ENCODE measurements at places on chromosomes 11 and 22. TPM values are rescaled to one million over a fixed set of nuclear protein-coding genes. Genes with fewer than 3 reads are reported as not detected.

DNA sequence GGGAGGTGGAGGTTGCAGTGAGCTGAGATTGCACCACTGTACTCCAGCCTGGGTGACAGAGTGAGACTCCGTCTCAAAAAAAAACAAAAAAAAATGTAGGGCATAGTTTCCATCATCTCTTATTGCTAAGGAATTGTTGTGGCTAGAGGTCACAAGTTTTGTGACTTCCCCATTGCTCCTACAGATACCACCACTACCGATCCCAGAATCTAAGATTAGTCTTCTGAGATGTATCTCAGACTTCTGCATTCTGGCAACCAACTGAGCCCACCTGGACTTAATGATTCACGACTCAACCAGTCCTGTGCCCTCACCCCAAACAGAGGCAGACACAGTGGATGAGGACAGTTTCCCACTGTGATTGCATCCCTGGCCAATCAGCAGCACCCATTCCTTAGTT lies 148.9 kb downstream of the NECTIN1 start:
- H3K27ac ChIP-seq, result no peak overlapping the region
- DNase-seq, result no peak
- peaks cover 4% of the 10 kb centered on the region for H3K4me1 ChIP-seq
- no peaks in the 10 kb centered on the region for H3K36me3 ChIP-seq

GRCh38 chr11:121550247-121551030 lies 97.7 kb upstream of the SORL1-AS1 start:
- H3K4me1 ChIP-seq, result peaks cover 61% of the 10 kb centered on the region
- H3K36me3 ChIP-seq, result peaks cover 63% of the 10 kb centered on the region
- no peak overlapping the region for H3K4me3 ChIP-seq
- no peak for DNase-seq
- peak overlapping the region; percentile 48 for H3K27ac ChIP-seq
- no peaks in the 10 kb centered on the region for H3K27me3 ChIP-seq

- no peaks in the 10 kb centered on the region for H3K4me1 ChIP-seq
- no peak overlapping the region for H3K4me3 ChIP-seq
- H3K36me3 ChIP-seq, result no peaks in the 10 kb centered on the region
- DNase-seq, result no peak
- peaks cover 2% of the 10 kb centered on the region for H3K27me3 ChIP-seq
These were observed 399.7 kb downstream of the BRD1 start for GRCh38 chr22:49427941-49428340.

DNA sequence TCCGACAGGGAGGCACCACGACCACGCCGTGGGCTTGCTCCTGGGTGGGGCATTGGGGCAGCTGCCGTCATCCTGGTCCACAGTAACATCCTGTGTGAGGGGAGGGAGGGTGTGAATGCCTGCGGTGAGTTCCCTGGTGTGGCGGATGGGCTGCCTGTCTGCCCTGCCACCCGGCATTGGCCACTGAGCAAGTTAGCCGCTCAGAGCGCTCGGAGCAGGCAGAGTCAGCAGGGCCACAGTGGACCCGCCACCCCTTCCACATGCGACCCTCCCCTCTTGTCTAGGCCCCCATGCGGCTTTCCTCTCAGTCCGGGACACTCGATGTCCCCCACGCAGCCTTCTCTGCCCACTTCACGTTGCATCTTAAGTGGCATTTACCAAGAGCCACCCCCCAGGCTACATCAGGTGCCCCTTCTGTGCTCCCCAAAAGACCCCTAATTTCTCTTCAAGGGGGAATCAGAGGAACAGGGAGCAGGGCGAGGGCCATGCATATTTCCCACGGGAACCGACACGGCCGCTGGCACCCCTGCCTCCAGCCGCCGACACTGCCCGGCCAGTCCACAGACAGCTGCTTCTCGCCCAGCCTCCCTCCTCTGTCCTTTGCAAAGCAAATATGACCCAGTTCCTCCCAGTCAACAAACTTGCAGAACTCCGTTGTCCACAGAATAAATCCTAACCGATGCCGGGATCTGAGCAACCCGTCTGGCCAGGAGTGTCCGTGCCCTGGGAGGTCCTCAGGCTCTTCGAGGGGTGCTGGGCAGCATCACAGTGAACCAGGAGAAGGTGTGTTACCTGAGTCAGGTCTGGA lies 1482.1 kb downstream of the TBC1D22A start:
- no peaks in the 10 kb centered on the region for H3K36me3 ChIP-seq
- DNase-seq, result peak; percentile 60
- H3K27ac ChIP-seq, result peak overlapping the region; percentile 91
- peaks cover 73% of the 10 kb centered on the region for H3K4me1 ChIP-seq
- H3K4me3 ChIP-seq, result peak overlapping the region; percentile 85
- H3K27me3 ChIP-seq, result peaks cover 34% of the 10 kb centered on the region

RNF121 gene
- polyA plus RNA-seq, result 13.4 TPM

WT1 gene
- not detected for polyA plus RNA-seq

DNA sequence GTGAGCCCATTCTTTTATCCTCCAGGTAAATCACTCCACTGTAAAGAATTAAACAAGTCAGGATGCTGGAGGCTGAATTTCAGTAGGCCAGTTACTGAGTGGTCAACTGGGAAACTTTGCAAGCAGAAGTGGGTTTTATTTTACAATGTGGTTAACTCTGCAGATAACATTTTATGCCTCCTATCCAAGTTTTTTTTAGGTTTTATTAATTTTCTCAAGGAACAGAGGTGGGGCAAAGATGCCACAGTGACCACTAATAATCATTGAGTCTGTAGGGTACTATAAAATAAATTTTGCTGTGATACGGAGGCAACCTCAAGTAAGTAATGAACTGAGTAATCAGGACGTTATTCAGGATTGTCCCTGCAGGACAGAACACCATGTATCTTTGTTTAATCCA lies 599.9 kb downstream of the METTL15 start:
- H3K36me3 ChIP-seq, result no peaks in the 10 kb centered on the region
- no peaks in the 10 kb centered on the region for H3K27me3 ChIP-seq
- no peaks in the 10 kb centered on the region for H3K4me1 ChIP-seq
- DNase-seq, result no peak

DNA sequence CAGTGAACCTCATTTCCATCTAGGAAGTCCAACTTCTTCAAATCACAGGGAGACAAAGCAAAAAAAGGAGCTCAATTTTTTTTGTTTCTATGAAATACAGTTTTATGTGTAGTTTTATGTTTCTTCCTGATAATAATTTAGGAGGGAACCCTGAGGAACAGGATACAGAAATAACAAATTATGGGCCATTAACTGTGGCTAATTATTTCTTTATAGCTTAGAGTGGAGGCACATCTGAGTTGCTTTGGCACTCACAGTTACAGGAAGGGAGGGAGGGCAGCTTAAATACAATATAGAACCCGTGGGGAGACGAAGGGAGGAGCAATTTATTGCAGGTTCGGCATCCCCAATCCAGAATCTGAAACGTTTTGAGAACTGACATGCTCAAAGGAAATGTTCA lies 37.1 kb upstream of the HORMAD2 start:
- H3K4me3 ChIP-seq, result no peak overlapping the region
- H3K27me3 ChIP-seq, result peaks cover 6% of the 10 kb centered on the region
- H3K27ac ChIP-seq, result no peak overlapping the region
- H3K36me3 ChIP-seq, result no peaks in the 10 kb centered on the region

DNA sequence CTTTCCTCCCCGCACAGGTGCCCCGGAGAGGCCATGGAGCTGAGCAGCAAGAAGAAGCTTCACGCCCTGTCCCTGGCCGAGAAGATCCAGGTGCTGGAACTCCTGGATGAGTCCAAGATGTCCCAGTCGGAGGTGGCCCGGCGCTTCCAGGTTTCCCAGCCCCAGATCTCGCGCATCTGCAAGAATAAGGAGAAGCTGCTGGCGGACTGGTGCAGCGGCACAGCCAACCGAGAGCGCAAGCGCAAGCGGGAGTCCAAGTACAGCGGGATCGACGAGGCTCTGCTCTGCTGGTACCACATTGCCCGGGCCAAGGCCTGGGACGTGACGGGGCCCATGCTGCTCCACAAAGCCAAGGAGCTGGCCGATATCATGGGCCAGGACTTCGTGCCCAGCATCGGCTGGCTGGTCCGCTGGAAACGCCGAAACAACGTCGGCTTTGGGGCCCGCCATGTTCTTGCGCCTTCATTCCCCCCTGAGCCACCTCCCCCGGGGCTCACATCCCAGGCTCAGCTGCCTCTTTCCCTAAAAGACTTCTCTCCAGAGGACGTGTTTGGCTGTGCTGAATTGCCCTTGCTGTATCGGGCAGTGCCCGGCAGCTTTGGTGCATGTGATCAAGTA lies 1.3 kb downstream of the TIGD3 start:
- no peak for DNase-seq
- peak overlapping the region; percentile 87 for H3K4me3 ChIP-seq
- H3K4me1 ChIP-seq, result peaks cover 23% of the 10 kb centered on the region

LRP4 gene
- not detected for polyA plus RNA-seq

KCNK4 gene
- polyA plus RNA-seq, result not detected

GRCh38 chr11:2794968-2795322 lies 90.6 kb downstream of the CDKN1C start:
- H3K4me1 ChIP-seq, result peaks cover 5% of the 10 kb centered on the region
- no peak overlapping the region for H3K27ac ChIP-seq
- H3K4me3 ChIP-seq, result no peak overlapping the region
- DNase-seq, result no peak
- no peaks in the 10 kb centered on the region for H3K36me3 ChIP-seq

DNA sequence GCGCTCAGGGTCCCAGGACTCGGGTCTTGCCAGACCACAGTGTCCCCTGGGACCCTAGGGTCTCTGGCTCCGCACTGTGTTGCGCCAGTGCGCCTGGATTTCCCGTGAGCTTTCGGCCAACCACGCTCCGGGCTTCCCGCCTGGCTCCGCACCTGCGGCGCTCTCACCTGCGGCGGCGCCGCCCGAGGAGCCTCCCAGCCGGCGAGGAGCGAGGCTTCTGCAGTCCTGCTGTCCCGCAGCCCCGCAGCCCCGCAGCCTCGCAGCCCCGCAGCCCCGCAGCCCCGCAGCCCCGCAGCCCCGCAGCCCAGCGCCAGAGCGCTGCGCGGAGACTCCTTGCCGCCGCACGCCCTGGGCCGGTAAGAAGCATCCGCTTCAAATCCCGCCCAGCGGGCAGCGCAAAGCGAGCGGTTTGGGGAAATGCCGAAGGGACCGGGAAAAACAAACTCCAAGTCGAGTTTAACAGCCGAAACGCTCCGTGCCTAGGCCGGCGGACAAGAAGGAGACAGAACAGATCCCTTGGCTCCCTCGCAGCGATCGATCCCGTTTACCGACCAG lies 939 bp downstream of the ALX4 start:
- peaks cover 49% of the 10 kb centered on the region for H3K27me3 ChIP-seq
- H3K4me3 ChIP-seq, result peak overlapping the region; percentile 26
- peaks cover 3% of the 10 kb centered on the region for H3K36me3 ChIP-seq
- no peak overlapping the region for H3K27ac ChIP-seq
- no peak for DNase-seq
- H3K4me1 ChIP-seq, result peaks cover 28% of the 10 kb centered on the region

DNA sequence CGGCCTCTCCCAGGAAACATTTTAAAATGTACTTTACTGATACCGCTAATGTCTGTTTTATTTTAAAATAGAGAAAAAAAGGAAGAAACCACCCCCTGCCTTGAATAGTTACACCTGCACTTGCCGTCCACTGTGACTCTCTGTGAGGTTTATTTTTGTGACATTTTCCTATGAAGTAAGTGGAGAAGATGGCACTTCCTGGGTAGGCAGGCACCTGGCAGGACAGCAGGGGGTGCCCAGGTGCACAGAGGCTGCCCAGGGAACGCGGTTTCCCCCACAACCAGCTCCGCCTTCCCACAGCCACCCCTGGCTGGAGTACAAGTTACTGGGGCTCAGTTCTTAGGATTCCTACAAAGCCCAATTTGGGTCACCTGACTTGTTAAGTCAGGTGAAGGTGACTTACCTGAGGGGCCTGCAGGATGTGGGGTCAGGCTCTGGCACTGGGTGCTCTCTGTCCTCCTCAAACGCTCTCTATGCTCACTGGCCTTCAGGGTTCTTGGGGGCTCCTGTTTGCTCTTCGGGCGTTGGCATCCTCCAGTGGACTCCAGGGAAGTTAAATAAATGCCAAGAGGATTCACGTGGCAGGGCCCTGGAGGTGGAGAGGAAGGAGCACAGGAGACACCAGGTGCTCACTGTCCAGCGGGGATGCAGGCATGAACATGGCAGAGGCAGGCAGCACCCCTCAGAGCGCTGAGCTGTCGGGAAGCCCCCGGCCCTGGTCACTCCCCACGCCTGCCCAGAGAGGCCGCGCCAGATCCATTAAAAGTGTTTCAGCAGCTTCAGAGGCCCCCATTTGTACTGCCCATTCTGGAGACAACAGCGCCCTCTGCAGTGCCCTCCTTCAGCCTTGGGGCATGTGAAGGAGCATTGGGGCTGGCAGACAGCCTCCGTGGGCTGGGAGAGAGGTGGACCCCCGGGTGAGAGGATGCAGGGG lies 1021.2 kb downstream of the TBC1D22A start:
- no peak overlapping the region for H3K4me3 ChIP-seq
- DNase-seq, result no peak
- H3K4me1 ChIP-seq, result no peaks in the 10 kb centered on the region
- no peaks in the 10 kb centered on the region for H3K36me3 ChIP-seq
- H3K27ac ChIP-seq, result no peak overlapping the region
- peaks cover 4% of the 10 kb centered on the region for H3K27me3 ChIP-seq

YPEL4 gene
- polyA plus RNA-seq, result not detected

SYT13 gene
- polyA plus RNA-seq, result not detected

DNA sequence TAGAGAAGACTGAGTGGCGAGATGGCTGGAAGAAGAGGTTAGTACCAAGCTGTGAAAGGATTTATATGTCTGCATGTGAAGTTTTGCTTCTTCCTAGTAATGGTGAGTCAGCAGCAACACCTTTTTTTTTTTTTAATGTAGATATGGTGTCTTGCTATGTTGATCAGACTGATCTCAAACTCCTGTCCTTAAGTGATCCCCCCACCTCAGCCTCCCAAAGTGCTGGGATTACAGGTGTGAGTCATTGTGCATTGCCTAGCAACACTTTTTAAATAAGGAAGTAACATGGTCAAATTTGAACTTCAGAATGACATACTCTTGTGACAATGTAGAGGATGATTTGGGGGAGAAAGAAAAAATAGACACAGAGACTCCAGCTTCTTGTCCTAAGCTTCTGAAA lies 6.5 kb upstream of the CSTPP1 start:
- H3K4me1 ChIP-seq, result no peaks in the 10 kb centered on the region
- peaks cover 9% of the 10 kb centered on the region for H3K27me3 ChIP-seq
- no peaks in the 10 kb centered on the region for H3K36me3 ChIP-seq
- DNase-seq, result no peak
- H3K27ac ChIP-seq, result no peak overlapping the region
- no peak overlapping the region for H3K4me3 ChIP-seq

PACSIN2 gene
- 31.6 TPM for polyA plus RNA-seq

DNA sequence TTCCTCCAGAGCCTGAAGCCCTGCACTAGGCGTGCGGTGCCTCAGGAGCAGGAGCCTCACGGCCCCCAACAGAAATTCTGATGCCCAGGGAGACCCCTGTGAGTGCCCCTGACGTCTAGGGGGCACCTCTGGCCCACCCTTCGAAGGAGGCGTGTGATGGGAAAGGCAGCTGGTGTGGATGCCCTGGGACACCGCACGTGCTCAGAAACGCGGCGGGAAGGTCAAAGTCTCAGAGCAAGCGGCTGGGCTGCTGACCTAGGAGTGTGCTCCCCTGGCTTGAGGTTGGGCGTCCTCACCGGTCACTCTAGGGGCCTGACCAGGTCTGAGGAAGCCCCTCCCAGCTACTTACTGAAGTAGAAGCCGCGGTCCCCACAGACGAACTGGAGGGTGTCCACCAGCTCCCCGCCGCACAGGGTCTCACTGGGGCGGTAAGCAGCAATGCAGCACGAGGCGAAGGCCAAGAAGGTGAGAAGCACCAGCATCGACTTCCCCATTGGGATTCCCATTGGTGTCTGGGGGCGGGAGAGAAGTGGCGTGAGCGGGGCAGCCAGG lies 4.1 kb downstream of the IGF2 start:
- no peak overlapping the region for H3K27ac ChIP-seq
- peaks cover 5% of the 10 kb centered on the region for H3K4me1 ChIP-seq
- no peaks in the 10 kb centered on the region for H3K36me3 ChIP-seq
